Posterior cingulate gyrus (tissue), 11 donors: ENCODE measurements at places on chromosomes 2 and 18.

- DNase-seq, result no peak
These were observed 244.7 kb upstream of the MMADHC start for GRCh38 chr2:149832324-149832723.

GRCh38 chr2:101520246-101520645 is 45.3 kb upstream of the RFX8 start:
- DNase-seq, result no peak

GRCh38 chr2:135815269-135815668 is 21.7 kb downstream of the LCT start:
- DNase-seq, result no peak

- no peak for DNase-seq
These were observed 52.0 kb upstream of the MBOAT2 start for GRCh38 chr2:9055471-9055870.

DNA sequence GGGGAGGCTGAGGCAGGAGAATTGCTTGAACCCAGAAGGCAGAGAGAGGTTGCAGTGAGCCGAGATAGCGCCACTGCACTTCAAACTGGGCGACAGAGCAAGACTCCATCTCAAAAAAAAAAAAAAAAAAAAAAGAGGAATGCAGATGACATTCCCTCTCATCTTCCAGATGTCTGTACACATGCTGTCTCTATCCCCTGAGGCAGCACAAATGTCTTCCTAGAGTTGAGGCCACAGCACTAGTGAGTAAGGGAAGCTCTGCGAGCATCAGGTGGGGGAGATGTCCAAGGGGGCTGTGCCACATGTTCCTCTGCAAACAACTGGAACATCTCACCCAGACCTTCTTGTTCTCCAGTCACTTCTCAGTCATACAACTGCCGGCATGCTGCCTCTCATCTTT is 35.6 kb upstream of the LRRC30 start:
- DNase-seq, result no peak
